ENCODE measurements at places on chromosomes 5 and 9.

DNA sequence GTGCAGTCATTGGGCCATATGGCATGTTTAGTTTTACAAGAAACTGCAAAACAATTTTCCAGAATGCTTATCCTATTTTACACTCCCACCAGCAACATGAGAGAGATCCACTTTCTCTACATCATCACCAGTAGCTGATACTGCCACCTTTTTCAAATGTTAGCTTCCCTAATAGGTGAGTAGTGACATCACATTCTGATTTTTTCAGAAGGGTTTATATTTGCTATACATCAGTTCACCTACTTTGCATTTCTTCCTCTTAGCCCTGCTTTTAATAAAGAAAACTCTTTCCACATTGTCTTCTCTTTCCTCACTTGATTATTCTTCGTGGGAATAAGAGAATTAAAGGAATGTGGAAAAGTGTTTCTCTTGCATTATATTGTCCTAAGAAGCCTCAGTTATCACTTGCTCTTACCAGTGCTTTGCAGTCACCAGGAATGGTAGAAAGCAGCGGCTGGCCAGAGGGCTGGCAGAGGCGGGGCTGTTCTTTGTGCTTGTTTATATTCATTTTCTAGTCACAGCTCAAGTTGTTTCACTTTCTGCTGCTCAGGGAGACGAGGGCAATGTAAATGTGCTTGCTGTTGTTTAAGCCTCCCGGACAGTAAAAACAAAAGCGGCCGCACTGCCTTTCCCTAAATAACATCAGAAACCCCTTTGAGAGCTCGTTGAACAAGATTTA lies 164.8 kb downstream of the HSD17B3 start:
- no peak for DNase-seq

DNA sequence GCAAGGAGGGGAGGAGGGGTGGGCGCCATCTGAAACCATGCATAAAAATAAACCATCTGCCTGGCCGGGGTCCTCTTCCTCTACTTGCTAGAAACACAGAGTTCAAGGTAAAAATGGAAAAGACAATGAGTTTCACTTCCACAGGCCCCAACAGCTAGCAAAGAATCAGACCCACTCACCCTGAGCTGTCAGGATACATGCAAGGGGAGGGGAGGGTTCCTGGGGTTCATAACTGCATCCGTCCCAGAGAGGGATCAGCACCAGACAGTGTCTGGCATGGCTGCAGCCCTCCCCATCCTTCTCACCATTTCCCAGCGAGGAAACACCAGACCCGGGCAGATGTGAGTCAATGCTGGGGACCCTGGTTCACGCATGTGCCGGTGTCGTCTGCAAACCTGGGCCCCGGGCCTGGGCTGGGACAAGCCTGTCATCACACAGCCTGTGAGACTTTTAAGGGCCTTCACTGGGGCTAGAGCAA lies 55.4 kb downstream of the SEMA4D start:
- DNase-seq, result no peak

GRCh38 chr9:107586493-107586892 lies 96.9 kb upstream of the KLF4 start:
- DNase-seq, result no peak

- DNase-seq, result no peak
Observed at GRCh38 chr5:68396722-68397121, 181.2 kb downstream of the PIK3R1 start.

GRCh38 chr5:65989158-65989557 lies 62.8 kb downstream of the ERBIN start:
- DNase-seq, result no peak

DNA sequence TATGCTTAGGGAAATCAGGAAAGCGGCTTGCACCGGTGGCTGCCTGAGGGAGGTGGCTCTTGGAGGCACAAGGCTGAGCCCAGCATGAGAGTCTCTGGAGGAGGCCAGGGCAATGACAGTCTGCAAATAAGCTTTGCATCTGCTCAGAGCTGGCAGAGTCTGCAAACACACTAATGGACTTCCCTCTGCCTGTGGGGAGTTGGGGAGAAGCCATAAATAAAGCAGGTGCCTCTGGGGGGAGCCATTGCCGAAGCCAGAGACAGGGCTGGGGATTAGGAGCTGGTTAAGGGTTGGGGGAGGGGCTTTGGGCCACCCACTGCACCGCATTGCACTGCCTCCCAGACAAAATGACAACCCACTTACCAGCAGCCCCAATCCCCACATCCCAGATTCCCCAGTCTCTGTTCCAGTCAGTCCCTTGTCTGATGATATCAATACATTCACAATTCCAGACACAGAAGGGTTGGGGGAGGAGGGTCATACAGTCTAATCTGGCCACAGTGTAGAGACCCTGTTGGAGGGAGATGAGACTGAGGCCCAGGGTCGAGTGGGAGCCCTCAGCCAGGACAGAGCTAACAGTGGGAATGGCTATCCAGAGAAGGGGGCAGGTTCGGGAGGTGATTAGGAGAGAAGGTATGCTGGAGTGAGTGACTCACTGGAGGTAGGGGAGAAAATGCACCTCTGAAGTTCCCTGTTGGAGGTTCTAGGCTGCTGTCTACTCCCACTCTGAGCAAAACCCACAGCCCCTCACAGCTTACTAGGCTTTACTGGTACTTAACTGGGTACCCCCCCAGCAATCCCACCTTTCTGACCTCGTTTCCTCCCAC lies 53.7 kb downstream of the PAX5 start:
- DNase-seq, result no peak

GRCh38 chr9:87119328-87119881 lies 172.1 kb upstream of the GAS1 start:
- no peak for DNase-seq

DNA sequence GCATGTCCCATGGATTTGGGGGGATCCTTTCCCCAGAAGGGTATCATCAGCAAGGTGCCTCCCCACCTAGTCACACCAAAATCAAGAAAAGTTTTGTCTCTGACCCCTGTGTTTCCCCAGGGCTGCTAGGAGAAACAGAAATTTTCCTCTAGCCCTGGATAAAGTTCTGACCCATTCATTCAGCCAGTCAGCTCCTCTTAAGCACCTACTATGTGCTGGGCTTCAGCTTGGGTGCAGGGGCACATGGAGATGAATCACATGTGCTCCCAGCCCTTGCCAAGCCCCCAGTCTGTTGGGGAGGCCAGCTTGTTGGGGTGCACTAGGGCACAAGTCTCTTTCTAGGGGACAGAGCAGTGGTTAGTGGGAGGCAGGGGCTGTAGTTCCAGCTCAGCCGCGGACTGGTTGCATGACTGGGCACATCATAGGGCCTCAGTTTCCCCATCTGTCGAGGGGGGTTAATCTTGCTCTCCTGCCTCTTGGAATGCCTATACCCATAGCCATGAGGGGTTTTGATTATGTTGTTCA lies 3.9 kb downstream of the DAB2IP start:
- no peak for DNase-seq

GRCh38 chr5:172806897-172807672 lies 27.0 kb upstream of the ERGIC1 start:
- DNase-seq, result no peak

DNA sequence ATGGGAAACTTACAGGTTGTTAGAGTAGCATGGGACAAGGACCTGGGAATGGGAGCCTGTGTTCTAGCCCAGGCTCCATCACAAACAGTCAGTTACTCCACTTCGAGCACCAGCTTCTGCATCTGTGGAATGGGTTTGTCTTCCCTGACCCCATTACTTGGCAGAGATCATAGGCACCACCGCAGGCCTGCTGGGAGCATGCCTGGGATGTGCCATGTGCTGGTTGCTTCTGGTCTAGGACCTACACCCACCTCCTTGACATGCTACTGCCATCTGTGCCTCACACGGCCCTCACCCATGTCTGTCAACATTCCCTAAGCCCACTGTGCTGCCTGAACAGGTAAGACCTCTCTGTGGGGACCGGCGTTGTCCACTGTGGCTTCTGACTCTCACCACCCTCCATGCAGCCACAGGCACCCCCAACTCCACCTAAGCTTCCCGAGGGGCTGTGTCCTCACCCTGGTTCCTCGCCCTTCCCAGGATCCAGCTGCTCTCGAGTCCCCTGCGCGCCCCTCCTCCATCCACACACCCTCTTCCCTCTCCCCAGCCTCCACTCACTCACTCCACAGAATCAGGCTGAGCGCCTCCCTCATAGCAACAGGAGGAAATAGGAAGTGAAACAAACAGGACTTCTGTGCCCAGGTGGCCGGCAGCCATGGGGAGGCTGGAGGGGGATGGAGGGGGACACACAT lies 85.9 kb upstream of the FAM120A start:
- DNase-seq, result no peak

DNA sequence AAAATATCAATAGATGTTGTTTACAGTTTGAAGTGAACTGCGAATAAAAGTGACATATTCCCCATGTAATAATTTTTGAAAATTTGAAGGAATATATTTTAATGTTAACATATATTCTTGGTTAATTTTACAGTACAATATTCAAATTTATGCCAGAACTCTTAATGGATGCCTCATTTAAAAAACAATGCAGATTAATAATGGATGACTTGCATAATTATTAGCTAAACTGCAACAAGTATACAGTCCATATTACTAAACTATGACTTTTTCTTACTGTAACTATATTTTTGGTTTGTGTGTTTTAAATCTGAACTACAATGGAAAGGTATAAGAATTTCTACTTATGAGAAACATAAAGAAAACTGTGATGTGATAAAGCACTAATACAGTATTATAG lies 1390.1 kb downstream of the PTPRD start:
- no peak for DNase-seq

- no peak for DNase-seq
Observed at GRCh38 chr5:87113861-87114260, 153.8 kb upstream of the RASA1 start.

GRCh38 chr9:126965541-126966428 lies 51.2 kb downstream of the RALGPS1 start:
- DNase-seq, result no peak

- no peak for DNase-seq
Observed at GRCh38 chr5:30832519-30832918, 361.0 kb upstream of the CDH6 start.

- no peak for DNase-seq
Observed at GRCh38 chr9:113302792-113303418, at the start of gene RNF183. TSS of gene RNF183 (minus strand) at chr9:113303376. CDS start at chr9:113298184, 5,192 bp downstream.

DNA sequence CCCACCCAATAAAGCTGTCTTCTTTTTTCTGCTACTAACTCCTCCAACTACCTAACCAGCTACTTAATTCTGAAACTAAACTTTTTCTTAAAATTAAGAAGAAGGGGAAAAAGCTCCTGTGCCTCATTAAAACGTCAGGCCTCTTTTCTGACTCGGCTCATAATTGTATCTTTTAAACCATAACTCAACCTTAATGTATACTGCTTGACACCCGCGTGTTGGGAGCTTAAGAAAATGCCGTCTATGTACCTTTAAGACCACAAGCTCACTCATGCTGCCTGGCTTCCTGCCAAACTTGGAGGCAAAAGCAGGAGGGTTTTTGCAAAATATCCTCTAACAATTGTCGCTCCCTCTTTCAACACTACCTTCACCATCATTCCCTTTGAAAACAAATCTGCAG lies 5.0 kb downstream of the EBF1 start:
- no peak for DNase-seq

DNA sequence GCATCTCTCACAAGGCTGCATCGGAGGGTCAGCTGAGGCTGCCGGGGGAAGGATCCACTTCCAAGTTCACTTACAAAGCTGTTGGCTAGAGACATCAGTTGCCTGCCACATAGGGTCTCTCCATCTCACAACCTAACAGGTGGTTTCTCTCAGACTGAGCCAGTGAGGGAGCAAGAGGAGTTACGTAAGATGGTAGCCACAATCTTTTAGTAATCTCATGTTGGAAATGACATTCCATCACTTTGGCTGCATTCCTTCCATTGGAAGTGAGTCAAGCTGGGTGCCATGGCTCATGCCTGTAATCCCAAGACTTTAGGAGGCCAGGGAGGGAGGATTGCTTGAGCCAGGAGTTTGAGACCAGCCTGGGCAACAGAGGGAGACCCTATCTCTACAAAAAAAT lies 7.4 kb upstream of the GRK6 start:
- no peak for DNase-seq

- no peak for DNase-seq
Observed at GRCh38 chr5:82466986-82467561, 188.9 kb upstream of the RPS23 start.

GRCh38 chr9:108904161-108904560 lies 29.8 kb downstream of the ELP1 start:
- DNase-seq, result no peak

- DNase-seq, result no peak
Observed at GRCh38 chr5:58016358-58016757, 443.5 kb downstream of the PLK2 start.

GRCh38 chr9:91900797-91901177 lies 49.2 kb downstream of the ROR2 start:
- no peak for DNase-seq

GRCh38 chr9:116494815-116495634 lies 192.1 kb upstream of the TRIM32 start:
- DNase-seq, result no peak

- no peak for DNase-seq
Observed at GRCh38 chr9:134605351-134605965, 36.1 kb upstream of the COL5A1 start.

- DNase-seq, result no peak
Observed at GRCh38 chr5:147287110-147287509, 52.3 kb downstream of the STK32A start.

DNA sequence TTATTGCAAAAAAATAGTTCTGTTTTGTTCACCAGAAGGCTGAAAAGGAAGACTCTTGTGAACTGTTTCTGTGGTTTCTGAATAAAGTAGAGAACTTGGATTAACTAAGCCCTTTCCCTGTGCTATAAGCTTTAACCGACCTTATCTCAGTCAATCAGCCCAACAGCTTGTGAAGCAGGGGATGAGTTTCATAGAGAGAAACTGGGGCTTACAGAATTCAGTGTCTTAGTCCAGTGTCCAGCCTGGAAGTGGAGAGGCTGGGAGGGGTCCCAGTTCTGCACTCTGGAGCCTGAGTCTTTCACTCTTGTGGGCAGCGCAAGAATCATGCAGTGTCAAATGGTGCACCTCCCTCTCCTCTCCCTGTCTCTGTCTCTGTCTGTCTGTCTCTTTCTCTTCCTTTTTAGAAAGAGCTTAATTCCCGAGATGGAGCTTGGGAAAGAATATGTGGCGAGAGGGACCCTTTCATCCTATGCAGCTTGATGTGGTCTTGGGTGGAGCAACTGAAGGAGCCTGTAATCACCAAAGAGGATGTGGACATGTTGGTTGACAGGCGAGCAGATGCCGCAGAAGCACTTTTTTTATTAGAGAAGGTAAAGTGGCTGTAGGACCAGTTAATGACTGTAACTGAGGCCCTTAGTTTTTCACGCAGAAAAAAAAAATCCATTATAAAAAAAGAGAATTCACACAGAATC lies 17.0 kb downstream of the PTPDC1 start:
- no peak for DNase-seq

GRCh38 chr5:122056913-122057312 lies 21.1 kb downstream of the LOX start:
- DNase-seq, result no peak

DNA sequence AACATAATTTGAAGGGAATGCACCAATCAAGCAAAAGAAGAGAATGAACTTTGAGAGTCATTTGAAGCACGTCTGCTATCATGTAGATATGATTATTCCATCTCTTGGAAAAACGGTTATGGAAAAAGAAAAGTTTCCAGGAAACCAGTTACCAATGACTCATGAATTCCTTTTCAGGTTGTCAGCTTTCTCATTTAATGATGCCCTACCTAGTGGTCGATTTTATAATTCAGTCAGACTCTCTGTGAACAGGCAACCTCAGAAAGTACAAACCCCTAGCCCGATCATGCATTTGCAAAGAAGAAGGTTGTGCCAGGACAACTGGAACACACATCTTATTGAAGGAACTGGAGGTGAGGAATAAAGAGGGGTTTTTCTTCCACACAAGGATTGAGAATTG lies 355.1 kb upstream of the GRIA1 start:
- no peak for DNase-seq

GRCh38 chr5:64838376-64838775 lies 69.6 kb downstream of the CWC27 start:
- no peak for DNase-seq
